ENCODE measurements at places on chromosomes 16 and 17. TPM values are rescaled to one million over a fixed set of nuclear protein-coding genes. Genes with fewer than 3 reads are reported as not detected.

DHX58 gene
- total RNA-seq = 14.4 TPM

ODAD4 gene
- not detected for total RNA-seq

SLC13A5 gene
- total RNA-seq = not detected

ZP2 gene
- total RNA-seq = 2.1 TPM

RGS9 gene
- 1.7 TPM for total RNA-seq

HS3ST4 gene
- 0.21 TPM for total RNA-seq

CFAP97D1 gene
- total RNA-seq = not detected

GLYR1 gene
- 42.0 TPM for total RNA-seq

KRT25 gene
- not detected for total RNA-seq

All from tongue (tissue), 3 donors.